ENCODE measurements at places on chromosomes 7 and 10.

GRCh38 chr7:13748998-13749397, 240.5 kb downstream of the ETV1 start:
- no peak for DNase-seq

GRCh38 chr10:33917069-33917780, 582.8 kb upstream of the NRP1 start:
- DNase-seq: no peak

- DNase-seq: peak; percentile 84
Observed at GRCh38 chr10:63268798-63269503, 135.8 kb downstream of the NRBF2 start.

DNA sequence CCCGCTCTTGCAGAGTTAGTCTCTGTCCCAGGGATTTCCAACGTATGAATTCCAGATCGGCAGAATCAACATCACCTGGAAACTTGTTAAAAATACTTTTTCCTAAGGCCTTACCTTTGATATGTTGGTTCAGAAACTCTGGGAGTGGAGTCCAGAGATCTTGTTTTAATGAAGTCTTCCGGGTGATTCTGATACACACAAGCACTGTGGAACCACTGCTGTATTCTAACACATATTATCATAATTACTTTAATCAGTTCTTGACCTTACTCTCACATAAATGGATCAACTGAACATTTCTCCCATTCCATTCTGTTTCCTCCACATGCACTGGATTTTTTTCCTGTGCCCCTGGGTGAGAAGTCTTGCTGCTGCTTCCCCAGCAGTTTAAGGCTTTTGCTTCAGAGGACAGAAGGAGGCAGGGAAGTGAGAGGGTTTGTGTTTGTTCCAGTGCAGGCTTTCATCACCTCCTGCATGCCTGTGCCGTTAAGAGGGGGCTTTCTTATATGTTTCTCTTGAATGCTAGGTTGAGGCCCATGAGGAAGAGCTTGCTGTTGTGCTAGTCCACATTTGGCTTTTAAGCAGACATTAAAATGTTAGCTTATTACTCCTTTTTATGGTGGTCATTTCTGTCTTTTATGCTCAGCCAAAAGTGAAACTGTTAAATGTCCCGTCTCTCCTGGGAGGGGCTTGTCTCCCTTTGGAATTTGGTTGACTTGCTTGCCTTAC, 32.4 kb downstream of the CCSER2 start:
- no peak for DNase-seq

GRCh38 chr10:27252267-27253000, 11.8 kb upstream of the ACBD5 start:
- DNase-seq: peak; percentile 73

Data from T-helper 2 cell (primary cell).